Cortex of kidney (tissue), 1 donor: ENCODE measurements at places on chromosomes 5 and 9.

GRCh38 chr5:180215783-180216630, 7.0 kb upstream of the RASGEF1C start:
- DNase-seq = no peak

DNA sequence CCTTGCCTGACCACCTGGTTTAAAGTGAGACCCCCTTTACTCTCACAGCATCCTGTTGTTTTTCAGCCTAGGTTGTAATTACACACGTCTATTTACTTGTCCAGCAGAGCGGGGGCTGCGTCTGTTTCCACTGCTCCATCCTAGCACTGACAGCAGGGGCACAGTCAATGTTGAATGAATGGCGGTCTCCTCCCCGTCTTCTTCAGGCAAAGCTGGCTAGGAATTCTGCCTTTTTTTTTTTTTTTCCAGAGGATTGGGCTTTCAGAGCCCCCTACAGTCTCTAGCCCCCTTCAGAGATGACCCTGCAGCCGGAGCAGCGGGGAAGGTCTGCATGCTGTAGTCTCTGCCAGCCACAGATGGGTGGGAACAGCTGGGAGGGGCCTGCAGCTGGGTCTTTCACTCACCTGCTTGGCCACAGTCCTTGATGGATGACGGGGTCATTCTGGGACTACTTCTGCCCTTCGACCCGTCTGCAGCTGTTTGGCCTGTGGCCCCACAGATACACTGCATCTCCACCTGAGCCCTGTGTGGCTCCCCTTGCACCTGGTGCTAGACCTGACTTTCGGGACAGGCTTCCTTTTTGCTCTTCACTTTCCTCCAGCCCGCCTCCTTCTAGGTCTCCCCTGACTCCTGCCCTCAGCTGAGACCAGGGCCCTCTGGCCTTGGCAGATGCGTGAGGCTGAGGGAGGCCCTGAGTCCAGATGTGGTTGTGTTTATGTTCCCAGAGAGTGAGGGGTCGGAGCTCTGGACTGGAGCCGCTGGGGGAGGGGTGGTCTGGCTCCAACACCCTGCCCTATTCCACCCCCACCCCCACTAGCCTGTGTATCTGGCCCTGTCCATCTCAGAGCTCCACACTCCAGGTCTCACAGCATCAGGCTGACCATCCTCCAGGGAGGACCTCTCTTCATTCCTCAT, 8.0 kb downstream of the PITX1 start:
- DNase-seq = no peak

GRCh38 chr9:75993434-75993833, 103.0 kb downstream of the PCSK5 start:
- DNase-seq = no peak

DNA sequence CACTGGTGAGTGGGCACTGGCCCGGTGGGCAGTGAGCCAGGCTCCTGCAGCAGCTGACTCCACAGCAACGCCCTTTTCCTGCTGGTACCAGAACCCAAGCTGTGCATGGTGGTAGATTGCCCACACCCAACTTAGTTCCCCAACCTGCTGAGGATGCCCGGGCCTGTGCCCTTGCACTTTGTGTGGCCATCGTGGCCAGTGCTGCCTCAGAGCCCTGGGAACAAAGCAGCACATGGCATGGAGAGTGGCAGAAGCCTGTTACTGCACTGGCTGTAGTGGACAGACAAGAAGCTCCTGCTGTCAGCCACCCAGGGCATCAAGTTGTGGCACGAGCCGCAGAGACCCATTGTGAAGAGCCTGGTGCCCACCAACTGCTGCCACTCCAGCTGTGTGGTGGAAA, 612.9 kb downstream of the DNAH5 start:
- DNase-seq = no peak

GRCh38 chr9:137405677-137406081, 17.3 kb downstream of the EXD3 start:
- DNase-seq = no peak

DNA sequence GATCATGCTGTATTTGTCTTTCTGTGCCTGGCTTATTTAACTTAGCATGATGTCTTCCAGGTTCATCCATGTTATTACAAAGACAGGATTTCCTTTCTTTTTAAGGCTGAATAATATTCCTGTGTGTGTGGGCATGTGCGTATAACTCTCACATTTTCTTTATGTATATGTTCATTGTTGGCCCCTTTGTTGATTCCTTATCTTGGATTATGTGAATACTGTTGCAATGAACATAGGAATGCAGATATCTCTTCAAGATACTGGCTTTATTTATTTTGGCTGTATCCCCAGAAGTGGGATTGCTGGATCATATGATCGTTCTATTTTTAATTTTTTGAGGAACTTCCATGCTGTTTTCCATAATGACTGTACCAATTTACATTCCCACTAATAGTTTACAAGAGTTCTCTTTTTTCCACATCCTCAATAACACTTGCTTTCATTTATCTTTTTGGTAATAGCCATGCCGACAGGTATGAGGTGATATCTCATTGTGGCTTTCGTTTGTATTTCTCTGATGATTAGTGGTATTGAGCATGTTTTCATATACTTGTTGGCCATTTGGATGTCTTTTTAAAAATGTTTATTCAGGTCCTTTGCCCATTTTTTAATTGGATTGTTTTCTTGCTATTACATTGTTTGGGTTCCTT, 38.0 kb downstream of the CREBRF start:
- DNase-seq = no peak

GRCh38 chr9:6715755-6716643, 41.8 kb upstream of the KDM4C start:
- DNase-seq = no peak
